GM23248 (cell line): ENCODE measurements at places on chromosomes 7 and 10. TPM values are rescaled to one million over a fixed set of nuclear protein-coding genes. Genes with fewer than 3 reads are reported as not detected.

CPA2 gene
- not detected in 2 replicates for total RNA-seq

AKR1D1 gene
- total RNA-seq = not detected in 2 replicates

TMEM176A gene
- total RNA-seq = not detected in 2 replicates

STRIP2 gene
- total RNA-seq = 2.2 and 2.5 TPM in 2 replicates

TIMM23B gene
- 13.3 and 16.1 TPM in 2 replicates for total RNA-seq

NUTM2E gene
- total RNA-seq = not detected in 2 replicates

SPACDR gene
- not detected in 2 replicates for total RNA-seq

NAT16 gene
- total RNA-seq = not detected in 2 replicates

CCM2 gene
- 63.8 and 77.3 TPM in 2 replicates for total RNA-seq

KIF5B gene
- total RNA-seq = 133 and 137 TPM in 2 replicates

ADAM12 gene
- total RNA-seq = 127 and 141 TPM in 2 replicates

CPN1 gene
- total RNA-seq = not detected in 2 replicates

LIPF gene
- total RNA-seq = not detected in 2 replicates

PAXIP1 gene
- total RNA-seq = 5.3 and 5.8 TPM in 2 replicates

GIMAP5 gene
- not detected in 2 replicates for total RNA-seq

GPR15LG gene
- total RNA-seq = not detected in 2 replicates

CHST12 gene
- 9.0 and 10.6 TPM in 2 replicates for total RNA-seq

VPS26A gene
- 24.4 and 25.3 TPM in 2 replicates for total RNA-seq

STK31 gene
- total RNA-seq = not detected in 2 replicates

GTF2I gene
- total RNA-seq = 76.0 and 80.2 TPM in 2 replicates

HBP1 gene
- total RNA-seq = 87.5 and 102 TPM in 2 replicates

PLEKHS1 gene
- 0.38 TPM in 1 of 2 replicates, not detected in the other for total RNA-seq

CPA4 gene
- 8.6 and 16.7 TPM in 2 replicates for total RNA-seq

SEC61A2 gene
- 9.7 and 20.6 TPM in 2 replicates for total RNA-seq

ETV1 gene
- total RNA-seq = 13.7 and 14.5 TPM in 2 replicates

C10orf95 gene
- not detected in 2 replicates for total RNA-seq

KAZALD1 gene
- total RNA-seq = 42.6 and 62.6 TPM in 2 replicates

FAM241B gene
- total RNA-seq = not detected in 2 replicates

FGFBP3 gene
- total RNA-seq = 0.13 and 0.32 TPM in 2 replicates

INMT gene
- 0.13 TPM in 1 of 2 replicates, not detected in the other for total RNA-seq

IGFBP3 gene
- 29,310 and 34,986 TPM in 2 replicates for total RNA-seq

CTNNA3 gene
- total RNA-seq = not detected in 2 replicates

BTAF1 gene
- total RNA-seq = 29.2 and 38.4 TPM in 2 replicates

GPR85 gene
- total RNA-seq = 5.1 and 7.2 TPM in 2 replicates

RAMP3 gene
- total RNA-seq = not detected in 2 replicates

HTRA1 gene
- 395 and 405 TPM in 2 replicates for total RNA-seq

STEAP1 gene
- 97.7 and 120 TPM in 2 replicates for total RNA-seq

LHFPL3 gene
- total RNA-seq = not detected in 2 replicates

BNIP3 gene
- 283 and 423 TPM in 2 replicates for total RNA-seq

NPY gene
- total RNA-seq = not detected in 2 replicates

SLC13A1 gene
- total RNA-seq = not detected in 2 replicates

FANK1 gene
- 4.3 and 13.3 TPM in 2 replicates for total RNA-seq

GDF10 gene
- 0.22 TPM in 1 of 2 replicates, not detected in the other for total RNA-seq

CCL24 gene
- not detected in 2 replicates for total RNA-seq
